ENCODE measurements at places on chromosomes 4 and X.

DNA sequence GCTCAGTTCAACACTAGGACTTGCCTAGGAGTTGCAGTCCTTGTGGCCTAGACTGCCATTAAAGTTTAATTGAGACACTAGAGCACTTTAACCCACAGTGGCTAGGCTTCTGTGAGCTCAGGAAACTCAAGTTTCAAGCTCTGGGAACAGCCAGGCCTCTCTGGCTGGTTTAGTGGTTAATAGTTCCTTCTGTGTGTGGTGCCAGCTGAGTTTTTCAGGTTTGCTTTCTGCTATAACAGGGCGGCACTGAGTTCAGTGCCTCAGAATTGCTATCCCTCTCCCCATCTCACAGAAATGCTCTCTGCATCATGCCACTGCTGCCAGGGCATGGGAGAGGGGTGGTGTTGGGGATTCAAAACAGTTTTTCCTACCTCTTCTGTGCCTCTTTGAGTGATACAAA lies 15.9 kb downstream of the MMAA start:
- DNase-seq = no peak

GRCh38 chr4:80732010-80732409 lies 298.5 kb upstream of the BMP3 start:
- no peak for DNase-seq

- no peak for DNase-seq
Measured at GRCh38 chr4:141391771-141392170, 171.1 kb downstream of the ZNF330 start.

DNA sequence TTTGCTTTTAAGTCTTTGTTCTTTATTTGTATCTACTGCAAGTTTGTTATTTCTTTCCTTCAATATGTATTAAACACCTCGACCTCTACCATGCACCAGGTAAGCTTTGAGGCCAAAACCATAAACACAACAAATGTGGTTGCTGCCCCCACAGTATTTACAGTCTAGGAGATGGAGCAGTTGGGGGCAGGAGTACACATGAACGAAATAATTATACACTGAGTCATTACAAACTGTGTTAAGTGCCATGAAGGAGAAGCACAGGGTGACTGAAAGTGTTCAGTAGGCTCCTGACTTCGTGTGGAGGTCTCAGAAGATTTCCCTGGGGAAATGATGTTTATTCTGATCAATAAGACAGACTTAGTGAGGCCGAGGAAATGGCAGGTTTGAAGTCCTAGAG lies 30.3 kb downstream of the SLC25A43 start:
- no peak for DNase-seq

DNA sequence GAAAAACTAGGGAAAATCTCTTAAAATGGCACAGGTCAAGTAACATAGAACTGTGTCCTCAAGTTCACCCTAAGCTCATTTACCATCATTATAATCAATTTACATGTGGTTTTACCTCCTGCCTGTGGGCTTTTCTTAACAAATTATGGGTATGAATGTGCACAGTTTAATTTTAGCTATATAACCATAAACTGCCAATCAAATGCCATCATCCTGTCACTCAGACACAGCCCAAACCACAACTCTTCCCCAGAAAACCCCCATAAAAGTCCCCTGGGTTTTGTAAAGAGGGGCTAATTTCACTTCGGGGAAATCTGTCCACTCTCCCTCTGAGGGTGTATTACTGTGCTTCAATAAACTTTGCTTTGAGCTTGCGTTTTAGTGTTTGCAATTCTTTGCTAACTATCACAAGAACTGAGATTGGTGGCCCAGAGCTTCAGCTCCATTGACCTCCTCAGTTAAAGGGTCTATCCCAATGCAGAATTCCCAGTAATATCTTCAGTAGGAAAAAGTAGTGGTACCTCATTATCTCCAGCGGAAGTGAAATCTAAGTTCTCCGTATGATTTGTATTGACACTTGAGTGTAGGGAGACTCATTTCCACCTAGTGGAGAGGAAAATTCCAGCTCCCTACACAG lies 394.6 kb downstream of the SPOCK3 start:
- no peak for DNase-seq
